ENCODE measurements at places on chromosomes 5 and 9. TPM values are rescaled to one million over a fixed set of nuclear protein-coding genes. Genes with fewer than 3 reads are reported as not detected.

Gene IFNA5
- not detected for total RNA-seq

Gene FCN2
- total RNA-seq = 124 TPM

Gene CD180
- total RNA-seq = 3.7 TPM

DNA sequence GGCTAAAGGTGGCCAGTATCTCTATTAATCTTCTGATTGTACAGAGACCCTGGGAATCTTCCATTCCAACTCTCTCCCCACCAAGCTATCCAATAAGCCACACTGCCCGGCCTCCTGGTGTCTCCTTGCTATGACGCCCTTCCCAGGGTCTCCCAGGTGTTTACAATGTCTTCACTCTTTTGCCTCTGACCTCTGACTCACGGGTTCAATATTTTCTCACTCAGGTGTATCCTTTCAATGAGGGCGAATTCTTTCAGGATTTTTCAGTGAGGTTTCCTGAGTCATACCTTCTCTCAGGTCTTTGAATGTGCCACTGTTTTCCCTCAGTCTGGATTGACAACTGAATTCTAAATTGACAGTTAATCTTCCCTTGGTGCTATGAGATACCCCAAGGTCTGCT, 53.7 kb upstream of the IRX4 start:
- H3K27me3 ChIP-seq = peaks cover 2% of the 10 kb centered on the region
- no peaks in the 10 kb centered on the region for H3K4me1 ChIP-seq
- DNase-seq = no peak
- H3K4me3 ChIP-seq = no peak overlapping the region
- no peak overlapping the region for H3K27ac ChIP-seq
- H3K36me3 ChIP-seq = no peaks in the 10 kb centered on the region

- no peaks in the 10 kb centered on the region for H3K27me3 ChIP-seq
- no peaks in the 10 kb centered on the region for H3K36me3 ChIP-seq
- no peak overlapping the region for H3K4me3 ChIP-seq
- H3K27ac ChIP-seq = no peak overlapping the region
Observed at GRCh38 chr9:12271421-12271891, 421.7 kb upstream of the TYRP1 start.

GRCh38 chr5:149381261-149381985, 2.3 kb upstream of the IL17B start:
- H3K27me3 ChIP-seq = no peaks in the 10 kb centered on the region
- H3K4me1 ChIP-seq = no peaks in the 10 kb centered on the region
- no peak overlapping the region for H3K27ac ChIP-seq
- H3K36me3 ChIP-seq = no peaks in the 10 kb centered on the region
- DNase-seq = no peak

DNA sequence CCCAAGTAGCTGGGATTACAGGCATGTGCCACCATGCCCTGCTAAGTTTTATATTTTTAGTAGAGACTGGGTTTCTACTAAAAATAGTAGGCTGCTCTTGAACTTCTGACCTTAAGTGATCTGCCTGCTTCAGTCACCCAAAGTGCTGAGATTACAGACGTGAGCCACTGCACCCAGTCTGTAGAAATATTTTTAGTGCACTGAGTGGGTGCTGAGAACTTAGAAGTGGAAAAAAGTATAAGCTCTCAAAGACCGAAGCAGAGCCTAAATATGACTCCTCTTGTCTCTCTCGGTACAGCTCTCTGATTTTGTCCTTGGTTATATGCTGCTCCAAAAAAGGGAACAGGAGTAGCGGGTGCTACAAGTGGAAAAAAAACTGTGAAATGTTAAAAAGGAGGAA, 353.8 kb upstream of the IZUMO3 start:
- no peak for DNase-seq
- no peak overlapping the region for H3K4me3 ChIP-seq
- H3K36me3 ChIP-seq = no peaks in the 10 kb centered on the region

GRCh38 chr5:150801117-150801927, 22.8 kb downstream of the SMIM3 start:
- H3K27me3 ChIP-seq = no peaks in the 10 kb centered on the region
- no peaks in the 10 kb centered on the region for H3K36me3 ChIP-seq
- no peak for DNase-seq
- H3K27ac ChIP-seq = no peak overlapping the region
- no peak overlapping the region for H3K4me3 ChIP-seq

- H3K36me3 ChIP-seq = no peaks in the 10 kb centered on the region
- no peak overlapping the region for H3K27ac ChIP-seq
- DNase-seq = no peak
- no peak overlapping the region for H3K4me3 ChIP-seq
- H3K27me3 ChIP-seq = peaks cover 2% of the 10 kb centered on the region
- H3K4me1 ChIP-seq = no peaks in the 10 kb centered on the region
Observed at GRCh38 chr5:175377816-175378215, 66.2 kb downstream of the DRD1 start.

- no peak overlapping the region for H3K4me3 ChIP-seq
- no peaks in the 10 kb centered on the region for H3K27me3 ChIP-seq
- H3K36me3 ChIP-seq = no peaks in the 10 kb centered on the region
Observed at GRCh38 chr5:150515446-150515845, 7.5 kb downstream of the NDST1 start.

Data from liver (tissue), 10 donors.